Stomach (tissue), 19 donors: ENCODE measurements at places on chromosomes 12 and 14.
A peak's percentile ranks its signal among the peaks of the same experiment; 100 is the strongest.

DNA sequence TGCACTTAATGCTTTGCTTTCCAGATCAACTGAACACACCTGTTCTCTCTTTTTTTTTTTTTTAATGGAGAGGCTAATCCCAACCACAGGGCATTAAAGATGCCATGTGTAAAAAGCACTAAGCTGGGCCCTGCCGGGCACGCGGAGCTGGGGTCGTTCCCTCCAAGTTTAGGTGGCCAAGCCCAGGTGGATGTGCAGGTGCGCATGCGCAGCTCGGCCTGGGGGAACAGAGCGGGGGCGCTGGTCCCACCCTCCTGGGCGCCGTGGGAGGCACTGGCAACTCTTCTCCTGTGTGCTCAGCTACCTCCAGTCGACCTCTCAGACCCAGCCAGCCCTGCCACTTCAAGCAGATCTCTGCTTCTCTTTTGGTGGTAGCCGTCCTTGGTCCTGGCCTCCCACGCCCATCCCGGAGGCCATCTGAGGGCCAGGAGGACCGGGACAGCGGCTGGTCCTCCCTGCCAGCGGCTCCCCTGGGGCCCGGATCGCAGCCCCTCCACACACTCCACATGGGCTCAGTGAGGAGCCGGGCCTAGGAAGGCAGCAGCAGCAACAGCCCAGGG, 679.3 kb downstream of the BCL11B start:
- DNase-seq = no peak

DNA sequence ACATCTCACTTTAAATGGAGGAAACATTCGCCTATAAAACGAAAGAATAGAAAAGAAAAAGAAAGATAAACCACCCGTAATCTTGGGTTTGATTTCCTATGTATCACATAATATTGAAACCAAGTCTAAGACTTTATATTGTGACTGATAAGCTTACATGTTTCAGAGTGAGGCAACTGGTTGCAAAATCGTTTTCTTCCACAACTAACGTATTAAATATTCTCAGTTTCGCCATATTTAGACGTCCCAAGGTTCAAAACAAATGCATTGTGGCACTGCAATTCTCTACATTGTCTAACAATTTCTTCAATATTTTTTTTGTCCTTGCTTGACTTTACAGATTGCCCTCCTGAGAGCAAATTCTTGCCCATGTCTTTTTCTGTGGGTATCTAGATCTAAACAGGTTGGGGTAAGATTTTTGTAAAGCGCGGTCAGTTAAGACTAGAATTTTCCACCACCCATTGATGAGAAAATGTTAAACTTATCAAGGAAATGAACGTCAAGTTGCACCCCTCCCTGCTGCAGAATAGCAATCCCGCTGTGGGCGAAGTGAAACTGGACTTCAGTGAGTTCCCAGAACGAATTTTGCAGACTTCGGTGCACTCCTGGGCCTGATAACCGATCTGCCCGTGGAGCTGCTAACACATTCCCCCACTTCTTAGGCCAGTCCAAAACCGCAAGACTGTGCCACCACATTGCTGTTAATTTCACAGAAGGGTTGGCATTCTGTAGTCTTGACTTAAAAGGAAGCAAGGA, 2.7 kb downstream of the TBX3 start:
- DNase-seq = peak; percentile 45

GRCh38 chr12:69583203-69583602, 2.1 kb upstream of the CCT2 start:
- DNase-seq = peak; percentile 19

DNA sequence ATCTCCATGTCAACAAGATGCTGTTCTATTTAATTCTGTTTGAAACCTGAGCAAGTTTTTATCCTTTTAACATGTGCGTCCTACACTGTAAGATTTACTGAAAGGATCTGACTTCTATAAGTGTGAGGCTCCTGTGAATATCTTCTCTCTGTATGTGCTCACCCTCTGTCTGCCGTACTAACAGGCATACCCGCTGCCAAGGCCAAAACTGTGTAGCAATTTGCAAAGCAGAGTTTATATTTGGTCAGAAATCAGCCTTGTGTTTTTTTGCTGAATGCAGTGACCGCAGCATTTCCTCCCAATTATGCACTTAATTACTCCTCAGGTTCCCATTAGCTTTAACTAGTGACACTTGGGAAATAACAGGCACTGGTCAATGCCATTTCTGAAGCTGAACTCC, 12.3 kb downstream of the CHST11 start:
- DNase-seq = no peak
